ENCODE measurements at places on chromosomes 11 and 22. TPM values are rescaled to one million over a fixed set of nuclear protein-coding genes. Genes with fewer than 3 reads are reported as not detected.

GRCh38 chr11:104219096-104219495 lies 55.1 kb upstream of the PDGFD start:
- no peak overlapping the region for H3K4me3 ChIP-seq
- H3K4me1 ChIP-seq, result no peaks in the 10 kb centered on the region
- H3K27me3 ChIP-seq, result no peaks in the 10 kb centered on the region
- DNase-seq, result no peak
- H3K36me3 ChIP-seq, result no peaks in the 10 kb centered on the region

DNA sequence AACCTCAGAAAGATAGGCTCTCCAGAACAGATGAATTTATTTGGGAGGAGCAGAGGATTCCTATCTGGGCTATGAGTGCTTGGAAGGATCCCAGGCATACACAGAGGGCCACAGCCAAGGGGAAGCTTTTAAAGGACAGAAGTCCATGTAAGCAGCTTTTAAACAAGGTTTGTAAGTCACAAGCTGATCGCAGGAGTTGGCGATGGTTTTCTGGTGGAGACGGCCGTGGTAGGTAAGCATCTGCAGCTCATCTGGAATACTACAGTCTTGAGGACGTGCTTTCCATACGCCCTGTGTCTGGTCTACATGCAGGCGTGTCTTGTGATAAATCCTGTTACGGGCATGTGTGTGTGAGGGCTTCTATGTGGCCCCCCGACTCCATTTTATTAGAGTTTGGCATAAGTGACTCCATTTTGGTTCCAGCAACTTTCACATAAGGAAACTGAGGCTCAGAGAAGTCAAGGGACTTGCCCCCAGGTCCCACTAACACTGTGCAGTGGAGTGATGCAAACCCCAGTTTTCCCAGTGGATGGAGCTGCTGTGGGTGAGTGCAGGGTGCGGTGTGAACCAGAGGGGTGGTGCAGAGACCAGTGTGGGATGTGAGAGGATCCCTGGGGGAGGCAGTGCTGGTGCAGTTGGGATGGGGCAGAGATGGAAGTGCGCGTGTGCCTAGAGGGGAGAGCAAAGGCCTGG lies 11.8 kb upstream of the ACY3 start:
- H3K27ac ChIP-seq, result no peak overlapping the region
- no peak for DNase-seq
- H3K4me3 ChIP-seq, result no peak overlapping the region

GRCh38 chr11:40732132-40732531 lies 727.3 kb downstream of the LRRC4C start:
- H3K4me3 ChIP-seq, result no peak overlapping the region
- no peak for DNase-seq
- no peaks in the 10 kb centered on the region for H3K36me3 ChIP-seq
- no peaks in the 10 kb centered on the region for H3K27me3 ChIP-seq
- no peaks in the 10 kb centered on the region for H3K4me1 ChIP-seq

The SLC22A12 gene
- total RNA-seq, result not detected

The PYGM gene
- 9.1 TPM for total RNA-seq

The OR5B3 gene
- total RNA-seq, result not detected

All from B cell (primary cell).